ENCODE measurements at places on chromosomes 7 and 10.

GRCh38 chr10:70918851-70919530, 30.6 kb upstream of the PCBD1 start:
- DNase-seq = no peak

DNA sequence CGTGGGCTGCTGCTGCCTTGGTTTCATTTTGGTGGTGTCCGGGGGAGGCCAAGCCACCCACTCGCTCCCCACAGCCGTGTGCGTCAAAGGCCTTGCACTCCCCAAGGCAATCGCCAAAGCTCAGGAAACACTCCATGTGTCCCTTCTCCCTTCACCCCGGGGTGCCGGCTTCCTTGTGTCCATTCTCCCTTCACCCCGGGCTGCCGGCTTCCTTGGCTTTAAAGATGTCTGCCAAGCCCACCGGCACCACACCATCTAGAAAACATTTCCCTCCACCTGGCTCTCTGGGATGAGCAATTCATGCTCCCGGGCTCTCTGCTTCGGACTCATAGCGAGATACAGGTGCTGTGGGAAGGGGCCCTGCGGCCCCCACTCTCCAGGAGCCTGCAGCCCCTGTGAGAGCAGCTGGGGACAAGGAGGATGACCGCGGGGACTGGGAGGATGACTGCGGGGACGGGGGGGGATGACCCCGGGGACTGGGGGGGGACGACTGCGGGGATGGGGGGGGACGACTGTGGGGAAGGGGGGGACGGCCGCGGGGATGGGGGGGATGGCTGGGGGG, 322.1 kb downstream of the DNAJB6 start:
- DNase-seq = no peak

- DNase-seq = peak; percentile 60
Measured at GRCh38 chr7:129271500-129272355, 46.9 kb downstream of the AHCYL2 start.

GRCh38 chr7:149415391-149416071, 45.3 kb downstream of the ZNF777 start:
- no peak for DNase-seq

GRCh38 chr7:43516581-43517342, 66.1 kb upstream of the STK17A start:
- no peak for DNase-seq

DNA sequence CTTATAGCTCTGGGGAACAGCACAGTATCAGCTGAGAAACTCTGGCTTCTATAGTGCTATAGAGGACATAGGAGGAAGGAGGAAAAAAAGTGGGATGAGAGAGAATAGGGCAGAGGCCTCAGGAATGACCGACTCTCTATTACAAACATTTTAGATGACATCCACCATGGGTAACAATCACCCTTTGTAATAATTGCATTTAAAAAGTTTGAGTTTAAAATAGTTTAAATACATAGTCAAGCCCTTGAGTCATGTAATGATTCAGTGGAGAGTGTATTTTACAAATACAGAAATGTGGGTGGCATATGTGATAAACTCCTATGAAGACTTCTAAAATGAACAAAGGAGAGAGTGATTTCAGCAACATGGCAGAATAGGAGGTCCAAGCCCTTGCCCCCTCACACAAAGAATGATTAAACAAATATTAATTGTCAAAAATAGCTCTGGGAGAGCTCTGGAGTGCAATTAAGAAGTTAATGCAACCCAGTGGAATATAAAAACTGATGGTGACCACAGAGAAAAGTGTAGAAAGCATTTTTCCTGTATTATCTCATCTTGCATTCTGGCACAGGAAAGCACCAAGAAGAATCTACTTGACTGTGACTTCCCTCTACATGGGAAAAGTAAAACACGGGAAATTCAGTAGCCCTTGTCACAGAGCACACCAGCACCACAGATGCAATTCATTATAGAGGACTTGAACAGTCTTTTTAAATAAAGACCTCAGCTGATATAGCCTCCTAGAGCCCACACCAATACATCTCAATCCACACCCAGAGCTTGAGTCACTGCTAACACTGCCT, 569.0 kb upstream of the SORCS1 start:
- DNase-seq = no peak

- DNase-seq = no peak
Measured at GRCh38 chr10:89373916-89374711, 3.7 kb upstream of the IFIT1B start.

All from activated CD4-positive, alpha-beta T cell treated with anti-CD3 and anti-CD28 coated beads for 4 hours (primary cell).